Activated T-cell treated with anti-CD3 and anti-CD28 coated beads, Interleukin-2, amount 50 U/mL, for 48 hours (primary cell): ENCODE measurements at places on chromosomes 13 and 19.

GRCh38 chr19:53365899-53366493 lies 491 bp downstream of the ZNF525 start:
- peak; percentile 58 for DNase-seq

DNA sequence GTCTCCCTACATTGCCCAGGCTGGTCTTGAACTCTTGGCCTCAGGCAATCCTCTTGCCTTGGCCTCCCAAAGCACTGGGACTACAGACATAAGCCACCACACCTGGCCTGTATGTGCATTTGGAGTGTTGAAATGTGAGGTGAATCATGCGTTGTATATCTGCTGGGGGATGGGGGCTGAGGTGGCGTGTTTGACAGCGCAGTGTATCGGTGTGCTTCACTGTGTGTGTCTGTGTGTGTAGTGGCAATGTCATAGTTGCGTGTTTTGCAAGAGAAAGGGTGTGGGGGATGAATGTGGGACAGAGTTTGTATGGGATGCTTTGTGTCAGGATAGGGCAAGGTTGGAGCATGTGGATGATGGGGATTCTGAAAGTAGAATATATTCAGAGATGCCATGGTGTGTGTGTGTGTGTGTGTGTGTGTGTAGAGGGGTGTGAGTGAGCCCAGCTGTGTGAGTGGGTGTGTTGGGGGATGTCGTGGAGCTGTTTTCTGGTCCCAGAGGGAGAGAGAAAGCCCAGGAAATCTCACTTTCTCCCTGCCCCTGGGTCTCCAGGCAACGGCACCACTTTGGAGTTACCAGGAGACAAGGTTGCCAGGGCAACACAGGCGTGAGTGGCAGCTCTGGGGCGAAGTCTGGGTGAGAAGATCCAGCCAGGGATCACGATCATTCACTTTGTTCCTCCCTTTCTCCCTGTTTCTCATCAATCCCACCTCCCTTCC lies 1.1 kb upstream of the SWSAP1 start:
- no peak for DNase-seq

GRCh38 chr13:57932061-57932460 lies 300.5 kb downstream of the PCDH17 start:
- no peak for DNase-seq

- DNase-seq = no peak
Observed at GRCh38 chr13:90121784-90122183, 1225.7 kb upstream of the MIR17HG start.

- DNase-seq = no peak
Observed at GRCh38 chr19:17803264-17803896, 8.4 kb downstream of the B3GNT3 start.

DNA sequence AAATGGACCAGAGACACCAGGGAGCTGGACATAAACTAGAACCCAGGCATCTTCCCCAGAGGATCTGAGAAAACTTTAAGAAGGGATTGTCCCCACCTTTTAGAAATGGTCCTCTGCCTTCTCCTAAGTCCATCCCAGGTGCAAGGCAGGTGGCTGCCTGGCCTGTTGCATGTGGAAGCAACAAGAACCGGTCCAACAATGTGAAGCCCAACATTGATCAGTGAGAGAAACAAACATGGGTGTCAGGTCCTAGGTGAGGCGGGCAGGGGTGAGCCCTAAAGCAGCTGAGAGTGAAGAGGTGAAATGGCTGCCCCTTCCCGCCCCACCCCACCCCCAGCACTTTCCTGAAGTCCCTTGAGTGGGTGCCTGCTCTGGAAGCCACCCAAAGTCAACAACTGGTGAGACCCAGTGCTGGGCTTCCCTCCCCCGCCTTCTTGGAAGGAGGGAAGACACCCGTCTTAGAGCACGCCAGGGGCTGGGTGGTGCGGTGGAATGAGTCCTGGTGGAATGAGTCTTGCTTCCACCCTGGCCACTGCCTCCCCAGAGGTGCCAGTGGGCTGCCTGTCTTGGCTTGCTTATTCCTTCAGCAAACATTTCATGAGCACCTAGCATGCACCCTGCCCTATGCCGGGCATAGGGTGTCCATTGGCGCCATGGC lies 1.7 kb downstream of the AP1M1 start:
- no peak for DNase-seq

DNA sequence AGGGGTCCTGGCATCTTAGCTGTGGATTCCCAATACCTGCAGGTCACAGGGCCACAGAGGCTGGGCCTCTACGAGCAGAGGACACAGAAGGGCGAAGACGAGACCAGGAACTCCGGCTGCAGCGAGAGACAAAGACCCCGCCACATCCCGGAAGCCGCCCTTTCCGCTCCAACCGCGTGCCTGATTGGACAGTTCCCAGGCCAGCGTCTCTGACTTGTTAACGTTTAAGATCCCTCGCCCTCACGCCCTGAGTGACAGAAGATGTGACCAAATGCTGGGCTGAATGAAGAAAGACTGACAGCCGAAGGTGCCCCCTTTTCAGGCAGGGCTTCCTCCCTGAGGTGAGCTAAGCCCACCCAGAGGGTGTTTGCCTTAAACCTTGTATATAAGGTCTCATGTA lies at the start of gene ZNF98:
ZNF98 (minus strand) TSS at position 136 of the 400 bp plus-strand sequence; CDS start at position 14, 122 bp downstream.
- DNase-seq = no peak

DNA sequence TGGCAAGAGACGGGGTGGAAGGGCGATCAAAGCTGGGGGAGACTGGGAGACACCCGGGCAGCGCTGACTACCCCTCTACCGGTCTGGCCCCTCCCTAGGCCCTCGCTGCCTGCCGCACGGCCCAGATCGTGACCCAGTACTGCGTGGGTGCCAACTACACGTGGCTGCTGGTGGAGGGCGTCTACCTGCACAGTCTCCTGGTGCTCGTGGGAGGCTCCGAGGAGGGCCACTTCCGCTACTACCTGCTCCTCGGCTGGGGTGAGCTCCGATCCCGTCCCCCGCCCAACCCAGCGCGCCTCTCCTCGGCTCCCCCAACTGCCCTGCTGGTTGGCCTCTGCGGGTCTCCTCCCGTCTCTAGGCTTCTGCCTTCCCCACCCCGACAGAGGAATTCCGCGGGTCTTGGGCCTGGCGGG lies 8.8 kb downstream of the GIPR start:
- no peak for DNase-seq

GRCh38 chr13:41542281-41542680 lies 84.9 kb downstream of the RGCC start:
- DNase-seq = no peak

- no peak for DNase-seq
Observed at GRCh38 chr19:11181488-11181887, 15.9 kb downstream of the KANK2 start.

GRCh38 chr13:26923824-26924605 lies 163.4 kb upstream of the GPR12 start:
- DNase-seq = no peak

DNA sequence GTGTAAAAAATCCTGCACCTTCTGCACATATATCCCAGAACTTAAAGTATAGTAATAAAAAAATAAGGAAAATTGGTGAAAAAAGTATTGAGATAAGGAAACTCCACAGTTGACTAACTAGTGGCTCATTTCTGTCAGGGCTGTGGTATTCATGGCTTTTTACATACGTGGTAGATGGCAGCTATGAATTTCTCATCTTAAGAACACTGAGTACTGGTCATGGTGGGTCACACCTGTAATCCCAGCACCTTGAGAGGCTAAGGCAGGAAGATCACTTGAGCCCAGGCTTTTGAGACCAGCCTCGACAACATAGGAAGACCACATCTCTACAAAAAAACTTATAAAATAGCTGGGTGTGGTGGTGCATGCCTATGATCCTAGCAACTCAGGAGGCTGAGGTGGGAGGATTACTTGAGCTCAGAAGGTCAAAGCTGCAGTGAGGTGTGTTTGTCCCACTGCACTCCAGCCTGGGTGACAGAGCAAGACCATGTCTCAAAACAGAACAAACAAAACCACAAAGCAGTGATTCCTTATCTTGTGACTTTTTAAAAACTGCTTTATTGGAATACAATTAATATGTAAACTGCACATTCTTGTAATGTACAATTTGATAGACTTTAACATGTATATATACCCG lies 16.8 kb downstream of the SLAIN1 start:
- no peak for DNase-seq

GRCh38 chr13:32497589-32497988 lies 41.0 kb downstream of the N4BP2L2 start:
- DNase-seq = no peak

- no peak for DNase-seq
Observed at GRCh38 chr13:110503979-110504499, 57.5 kb downstream of the RAB20 start.

DNA sequence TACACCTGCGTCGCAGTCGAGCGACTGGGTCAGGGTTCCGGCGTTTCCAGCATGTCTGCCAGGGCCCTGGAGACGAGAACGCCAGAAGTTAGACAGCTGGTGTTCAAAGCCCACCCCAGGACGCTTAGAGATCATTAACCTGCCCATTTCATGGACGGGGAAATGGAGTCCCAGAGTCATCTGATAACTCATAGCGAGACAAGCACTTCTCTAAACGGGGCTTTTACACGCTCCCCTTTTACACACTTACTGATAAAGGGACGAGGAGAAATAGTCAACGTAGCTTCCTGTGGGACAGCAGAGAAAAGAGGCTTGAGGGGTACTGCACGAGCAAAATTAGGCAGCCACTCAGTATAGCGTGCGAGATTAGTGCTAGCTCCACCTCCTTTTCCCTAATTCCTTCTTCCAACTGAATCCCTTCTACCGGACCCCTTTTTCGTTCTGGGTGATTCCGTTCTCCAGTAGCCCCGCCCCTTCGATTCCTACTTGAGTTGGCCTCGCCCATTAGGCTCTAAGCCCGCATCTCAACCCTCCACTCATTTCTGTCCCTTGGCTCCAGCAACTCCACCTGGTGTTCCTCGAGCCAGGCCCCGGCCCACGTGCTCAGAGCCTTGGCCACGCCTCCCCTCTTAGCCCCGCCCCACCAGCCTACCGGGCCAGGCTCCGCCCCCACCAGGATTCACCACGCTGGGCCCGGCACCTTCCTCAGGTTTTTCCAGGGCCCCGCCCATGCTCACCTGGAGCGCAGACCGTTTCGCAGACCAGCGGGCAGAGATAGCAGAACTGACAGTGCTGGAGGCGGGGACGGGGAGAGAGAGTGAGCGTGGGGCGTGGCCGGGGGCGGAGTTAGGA lies 3.7 kb downstream of the HRC start:
- peak; percentile 60 for DNase-seq

- peak; percentile 15 for DNase-seq
Observed at GRCh38 chr19:44356383-44357111, at the start of gene ZNF112. Gene ZNF112 (minus strand): TSS chr19:44356680. CDS start chr19:44340539, 16,141 bp downstream.

GRCh38 chr13:36344886-36345437 lies 1.2 kb downstream of the SPART start:
- DNase-seq = no peak

GRCh38 chr19:18856385-18857126 lies 24.8 kb downstream of the UPF1 start:
- DNase-seq = no peak

DNA sequence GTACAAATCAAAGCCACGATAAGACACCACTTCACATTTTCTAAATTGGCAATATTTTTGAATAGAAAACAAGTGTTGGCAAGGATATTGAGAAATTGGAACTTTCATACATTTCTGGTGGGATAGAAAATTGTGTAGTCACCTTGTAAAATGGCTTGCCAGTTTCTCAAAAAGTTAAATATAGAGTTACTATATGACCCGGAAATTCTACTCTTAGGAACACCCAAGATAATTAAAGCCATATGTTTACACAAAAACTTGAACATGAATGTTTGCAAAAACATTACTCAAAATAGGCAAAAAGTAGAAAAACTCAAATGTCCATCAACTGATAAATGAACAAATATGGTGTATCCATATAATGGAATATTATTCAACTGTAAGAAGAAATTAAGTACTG lies 552.5 kb downstream of the TBC1D4 start:
- DNase-seq = no peak

GRCh38 chr13:76783798-76784197 lies 102.4 kb downstream of the KCTD12 start:
- DNase-seq = no peak

DNA sequence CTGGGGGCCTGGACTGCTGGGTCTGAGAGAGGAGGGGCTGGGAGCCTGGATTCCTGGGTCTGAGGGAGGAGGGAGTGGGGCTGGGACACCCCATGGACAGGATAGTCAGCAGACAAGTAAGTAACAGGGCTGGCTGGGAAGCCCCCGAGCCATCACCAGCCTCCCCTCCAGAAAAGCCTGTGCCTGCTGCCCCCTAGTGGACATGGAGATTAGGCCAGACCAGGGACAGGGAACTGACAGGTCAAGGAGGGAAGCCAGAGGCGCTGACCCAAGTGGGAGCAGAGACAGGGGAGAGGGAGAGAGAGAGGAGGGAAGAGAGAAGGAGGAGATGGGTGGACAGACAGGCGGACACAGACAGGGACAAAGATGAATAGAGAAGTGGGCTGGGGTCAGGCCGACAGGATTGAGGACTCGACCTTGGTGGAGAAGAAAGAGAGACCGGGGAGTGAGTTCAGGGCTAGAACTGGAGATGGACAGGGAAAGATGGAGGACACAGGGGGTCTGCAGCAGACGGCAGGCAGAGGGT lies 6.7 kb upstream of the ERFL start:
- peak; percentile 89 for DNase-seq

- no peak for DNase-seq
Observed at GRCh38 chr13:101450749-101451130, 1.7 kb upstream of the ITGBL1 start.

DNA sequence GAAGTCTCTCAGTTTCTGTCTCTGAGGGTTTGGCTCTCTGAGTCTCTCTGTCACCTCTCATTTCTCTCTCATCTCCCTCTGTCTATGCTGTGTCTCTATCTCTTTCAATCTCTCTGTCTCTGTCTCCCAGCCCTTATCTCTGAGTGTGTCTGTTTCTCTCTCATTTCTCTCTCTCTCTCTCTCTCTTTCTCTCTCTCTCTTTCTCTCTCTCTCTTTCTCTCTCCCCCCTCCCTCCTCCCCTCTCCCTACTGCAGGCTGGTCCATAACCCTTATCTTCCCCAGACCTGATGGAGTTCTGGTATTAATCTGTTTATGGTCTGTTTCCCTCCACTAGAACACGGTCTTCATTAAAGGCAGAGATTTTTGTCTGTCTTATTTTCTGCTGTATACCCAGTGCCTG lies 1.3 kb upstream of the PVR start:
- DNase-seq = no peak

- no peak for DNase-seq
Observed at GRCh38 chr19:43589678-43590077, 6.3 kb downstream of the IRGQ start.

DNA sequence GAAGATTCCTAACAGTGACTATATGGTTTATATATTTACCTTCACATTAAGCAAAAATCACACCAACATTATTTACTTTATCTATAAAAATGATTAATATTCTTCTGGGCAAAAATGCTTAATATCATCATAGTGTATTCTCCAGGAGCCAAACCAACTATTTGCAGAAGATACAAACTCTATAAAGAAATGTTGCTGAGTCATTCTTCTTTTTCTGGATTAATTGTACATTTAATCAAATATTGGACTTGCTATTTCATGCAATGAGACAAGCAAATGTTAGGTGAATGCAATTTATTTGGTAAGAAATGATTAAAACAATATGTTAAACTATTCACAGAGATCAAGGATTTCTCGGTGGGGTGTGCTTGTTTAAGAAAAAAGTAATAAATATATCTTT lies 1075.8 kb downstream of the PCDH9 start:
- DNase-seq = no peak

- no peak for DNase-seq
Observed at GRCh38 chr19:2600914-2601870, 101.3 kb downstream of the GNG7 start.

- DNase-seq = no peak
Observed at GRCh38 chr19:38952395-38953165, 21.8 kb downstream of the MRPS12 start.
